ENCODE measurements at places on chromosomes 7 and 10. TPM values are rescaled to one million over a fixed set of nuclear protein-coding genes. Genes with fewer than 3 reads are reported as not detected.

The MLXIPL gene
- total RNA-seq, result not detected

DNA sequence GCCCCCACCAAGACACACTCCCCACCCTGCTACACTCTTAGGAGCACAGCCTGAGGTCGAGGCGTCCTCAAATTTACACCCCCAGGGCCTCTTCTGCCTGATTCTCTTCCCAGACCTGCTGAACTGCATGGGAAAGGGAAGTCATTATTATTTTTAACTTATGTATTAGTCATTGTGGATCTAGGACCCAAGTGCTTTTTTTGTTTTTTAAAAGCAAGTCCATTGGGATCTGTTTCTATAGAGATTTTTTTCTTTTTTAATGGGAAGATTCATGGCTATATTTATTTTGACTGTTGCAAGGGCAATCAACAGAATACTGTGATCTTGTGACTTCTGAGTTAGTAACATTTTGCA is 203.8 kb downstream of the ZMYND11 start:
- no peak for DNase-seq

GRCh38 chr7:108358553-108358952 is 97.7 kb downstream of the NRCAM start:
- DNase-seq, result peak; percentile 68

DNA sequence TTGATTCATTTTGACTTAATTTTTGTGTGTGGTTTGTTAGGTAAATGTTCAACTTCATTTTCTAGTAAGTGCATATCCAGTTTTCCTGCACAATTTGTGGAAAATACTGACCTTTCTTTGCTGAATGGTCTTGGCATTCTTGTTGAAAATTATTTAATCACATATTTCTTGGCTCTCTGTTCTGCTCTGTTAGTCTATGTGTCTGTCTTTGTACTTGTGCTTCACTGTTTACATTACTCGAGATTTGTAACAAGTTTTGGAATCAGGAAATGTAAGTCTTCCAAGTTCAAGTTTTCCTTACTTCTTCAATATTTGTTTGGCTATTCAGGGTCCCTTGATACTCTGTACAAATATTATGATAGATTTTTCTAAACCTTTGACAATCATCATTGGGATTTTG is 838.2 kb upstream of the POM121L12 start:
- no peak for DNase-seq

Data from MG63 (cell line).